ENCODE measurements at places on chromosomes 2 and 18.

DNA sequence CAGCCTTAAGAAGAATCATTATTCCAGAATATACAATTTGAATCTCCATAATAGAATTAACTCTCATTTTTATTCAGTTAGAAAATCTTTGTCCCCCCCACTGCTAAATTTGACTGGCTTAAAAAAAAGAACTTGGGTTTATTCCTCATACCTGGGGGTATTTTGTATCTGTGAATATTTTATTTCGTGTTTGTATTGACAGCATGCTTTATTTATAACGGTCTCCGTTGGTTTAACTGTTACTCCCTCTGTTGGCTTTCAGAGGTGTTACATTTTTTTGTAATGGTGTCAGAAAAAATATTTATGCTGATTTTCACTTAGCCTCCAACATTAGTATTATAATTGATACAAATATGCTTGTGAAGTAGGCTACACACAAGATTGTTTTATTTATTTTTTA lies 109.1 kb downstream of the HAUS1 start:
- peak; percentile 59 for DNase-seq

DNA sequence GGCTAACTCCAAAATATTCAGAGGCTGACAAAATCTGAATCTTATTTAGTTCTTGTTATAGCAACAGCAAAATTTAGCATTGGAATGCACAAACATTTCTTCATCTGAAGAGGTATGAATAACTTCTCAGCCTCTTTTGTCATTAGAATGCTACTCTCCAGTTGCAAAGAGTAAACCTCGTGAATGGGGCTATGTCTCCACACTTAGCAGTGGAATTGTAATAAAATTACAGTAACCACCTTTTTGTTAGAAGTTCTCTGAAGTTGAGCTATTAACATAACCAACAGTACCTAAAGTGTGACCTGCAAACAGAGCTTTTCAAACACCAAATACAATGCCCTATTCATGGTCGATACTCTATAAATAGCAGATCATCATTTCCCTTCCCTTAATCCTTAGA lies 50.2 kb upstream of the GALNT3 start:
- DNase-seq: no peak

DNA sequence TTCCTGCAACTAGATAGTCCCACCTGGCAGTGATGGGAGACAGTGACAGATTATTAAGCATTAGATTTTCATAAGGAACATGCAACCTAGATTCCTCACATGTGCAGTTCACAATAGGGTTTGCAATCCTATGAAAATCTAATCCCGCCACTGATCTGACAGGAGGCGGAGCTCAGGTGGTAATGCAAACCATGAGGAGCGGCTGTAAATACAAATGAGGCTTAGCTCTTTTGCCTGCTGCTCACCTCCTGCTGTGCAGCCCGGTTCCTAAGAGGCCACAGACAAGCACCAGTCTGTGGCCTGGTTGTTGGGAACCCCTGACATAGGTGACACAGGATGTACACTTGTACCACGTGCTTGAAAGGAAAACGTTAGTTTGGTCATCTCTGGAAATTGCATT lies 41.6 kb downstream of the CDH19 start:
- DNase-seq: no peak

- no peak for DNase-seq
These were observed 98.7 kb downstream of the TCF4 start for GRCh38 chr18:55489034-55489986.

- no peak for DNase-seq
These were observed 29.8 kb upstream of the LCLAT1 start for GRCh38 chr2:30417253-30417652.

DNA sequence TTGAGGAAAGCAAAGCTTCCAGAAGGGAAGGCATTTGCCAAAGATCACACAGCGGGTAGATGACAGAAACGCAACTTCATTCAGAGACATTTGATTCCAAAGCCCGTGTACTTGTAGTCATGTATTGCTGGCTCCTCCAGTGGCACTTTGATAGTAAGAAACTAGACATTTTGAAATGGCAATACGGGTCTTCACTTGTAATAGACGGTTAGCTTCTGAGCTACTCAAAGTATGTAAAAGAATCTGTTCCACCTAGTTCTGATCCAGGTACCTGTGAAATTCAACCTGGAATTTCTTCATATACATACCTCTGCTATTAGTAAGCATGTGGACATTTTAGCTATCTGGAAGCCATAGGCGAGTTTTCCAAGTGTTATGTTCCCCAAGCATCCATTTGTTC lies 1.7 kb upstream of the MYOM1 start:
- no peak for DNase-seq
